ENCODE measurements at places on chromosomes 11 and 22.

DNA sequence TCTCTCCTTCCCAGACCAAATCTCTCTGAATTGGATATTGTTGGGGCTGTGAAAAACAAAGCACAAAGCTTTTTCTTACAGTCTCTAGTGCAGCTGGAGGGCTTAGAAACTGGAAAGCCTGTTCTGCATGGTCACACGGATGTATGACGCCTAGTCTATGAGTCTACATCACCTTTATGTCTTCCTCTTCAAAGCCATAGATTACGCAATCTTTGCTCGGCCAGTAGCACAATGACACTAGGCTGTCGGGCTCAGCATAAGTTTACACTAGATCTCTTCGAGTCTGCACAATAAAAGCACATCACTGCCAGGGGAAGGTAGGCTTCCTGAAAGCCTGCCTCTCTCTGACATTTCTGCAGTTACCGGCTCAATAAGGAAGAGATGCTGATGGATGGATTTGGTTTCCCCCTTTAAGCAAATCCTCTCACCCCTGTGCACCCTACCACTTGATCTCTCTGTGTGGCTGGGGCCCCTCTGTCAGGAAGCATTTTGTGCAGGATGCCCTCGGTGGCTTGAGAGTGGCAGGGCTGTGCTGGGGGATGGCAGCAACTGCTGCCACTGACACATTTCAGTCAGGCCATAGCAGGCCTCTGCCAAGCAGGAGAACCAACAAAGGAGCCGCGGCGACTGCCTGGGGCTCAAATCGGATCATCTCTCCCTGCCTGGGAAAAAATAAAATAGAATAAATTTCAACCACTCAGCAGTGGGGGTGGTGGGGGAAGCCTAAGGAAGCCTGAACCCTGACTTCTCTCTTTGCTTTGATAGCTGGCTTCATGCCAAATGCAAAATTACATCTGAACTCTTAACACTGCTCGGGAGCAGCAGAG, 1272.8 kb downstream of the LRRC4C start:
- no peak for DNase-seq

- no peak for DNase-seq
These were observed 54.0 kb upstream of the CD44 start for GRCh38 chr11:35084817-35085440.

GRCh38 chr11:17611049-17611448, 64.0 kb downstream of the OTOG start:
- no peak for DNase-seq

- DNase-seq, result no peak
These were observed 34.0 kb downstream of the AMBRA1 start for GRCh38 chr11:46559815-46560214.

DNA sequence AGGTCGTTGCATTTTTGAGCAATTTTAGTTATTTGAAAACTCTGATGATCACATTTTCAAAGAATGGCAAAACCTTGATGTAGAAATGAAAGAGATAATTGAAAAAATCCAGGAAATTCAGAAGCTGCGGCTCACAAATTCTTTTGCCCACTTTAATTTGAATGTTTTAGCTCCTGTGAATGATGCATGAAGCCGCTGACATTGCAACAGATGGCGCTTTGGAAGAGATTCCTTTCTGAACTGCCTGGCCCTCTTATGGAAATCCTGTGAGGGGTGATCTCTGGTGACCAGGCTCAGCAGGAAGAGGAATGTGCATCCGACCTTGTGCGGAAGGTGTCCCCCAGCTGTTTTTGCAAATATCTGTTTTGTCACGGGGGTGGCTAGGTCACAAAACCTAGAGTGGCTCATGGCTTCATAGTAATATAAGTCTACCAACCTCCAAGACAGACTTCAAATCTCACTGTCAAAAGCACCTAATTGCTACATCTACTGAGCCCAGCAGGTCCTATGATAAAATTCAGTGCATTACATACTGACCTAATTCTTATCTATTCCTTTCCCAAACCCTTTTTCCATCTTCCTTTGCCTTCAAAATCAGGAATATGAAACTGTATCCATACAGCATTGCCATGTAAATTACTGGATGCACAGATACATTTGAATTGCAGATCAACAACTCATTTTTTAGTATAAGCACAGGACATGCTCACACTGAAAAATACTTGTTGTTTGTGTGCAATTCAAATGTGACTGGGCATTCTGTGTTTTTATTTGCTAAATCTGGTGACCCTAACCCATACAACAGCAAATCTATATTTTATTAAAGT, 412.7 kb downstream of the ETS1 start:
- no peak for DNase-seq

- DNase-seq, result no peak
These were observed 44.2 kb upstream of the LINC01488 start for GRCh38 chr11:69437001-69437875.

DNA sequence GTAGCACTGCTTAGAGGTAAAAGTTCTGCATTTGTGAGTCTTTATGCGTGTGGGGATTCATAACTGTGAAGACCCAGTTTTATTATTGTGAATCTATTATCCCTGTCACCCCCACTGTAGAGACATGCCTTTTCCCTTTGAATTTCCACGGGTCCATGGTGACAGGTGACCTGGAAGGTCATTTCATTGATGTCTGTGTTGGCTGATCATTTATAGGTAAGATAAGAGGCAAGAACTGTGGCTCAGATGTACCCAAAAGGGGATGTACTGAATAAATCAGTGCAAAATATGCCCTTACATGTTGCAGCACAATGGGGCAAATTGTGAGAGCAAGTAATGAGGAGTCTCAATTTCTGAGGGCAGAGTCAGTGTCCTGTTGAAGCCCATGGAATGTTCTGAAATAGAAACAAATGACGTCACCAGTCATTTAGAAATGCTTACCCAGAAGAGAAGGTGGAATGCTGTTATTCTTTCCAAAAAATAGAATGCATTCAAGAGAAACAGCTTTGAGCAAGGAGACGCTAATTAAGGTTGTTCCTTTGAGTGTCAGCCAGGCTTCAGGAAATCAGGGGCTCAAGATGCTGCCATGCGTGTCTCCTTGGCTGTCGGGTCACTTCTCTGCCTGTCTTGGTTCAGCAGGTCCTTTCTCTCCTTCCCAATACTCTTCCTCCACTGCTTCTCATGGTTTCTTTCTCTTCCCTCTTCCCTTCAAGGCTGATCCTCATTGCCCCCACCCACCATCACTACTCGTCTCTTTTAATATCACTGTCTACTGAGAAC, 118.7 kb upstream of the E2F8 start:
- no peak for DNase-seq

DNA sequence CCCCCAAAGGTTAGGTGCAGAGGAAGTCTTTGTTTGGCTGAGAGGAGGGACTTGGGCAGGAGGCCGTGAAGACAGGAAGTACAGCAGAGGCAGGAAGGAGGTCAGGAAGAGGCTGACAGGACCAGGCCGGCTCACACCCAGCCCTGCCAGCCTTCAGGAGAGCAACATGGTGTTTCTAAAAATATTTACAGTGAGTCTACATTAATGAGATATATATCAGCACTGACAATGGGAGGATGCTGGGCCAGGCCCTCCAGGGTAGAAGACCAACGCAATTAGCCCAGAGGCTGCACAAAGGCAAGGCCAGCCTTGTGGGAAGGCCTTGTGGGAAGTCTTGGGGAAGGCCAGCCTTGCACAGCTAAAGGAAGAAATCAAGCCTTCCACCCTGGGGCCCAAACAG, 7.9 kb upstream of the APLNR start:
- DNase-seq, result no peak

DNA sequence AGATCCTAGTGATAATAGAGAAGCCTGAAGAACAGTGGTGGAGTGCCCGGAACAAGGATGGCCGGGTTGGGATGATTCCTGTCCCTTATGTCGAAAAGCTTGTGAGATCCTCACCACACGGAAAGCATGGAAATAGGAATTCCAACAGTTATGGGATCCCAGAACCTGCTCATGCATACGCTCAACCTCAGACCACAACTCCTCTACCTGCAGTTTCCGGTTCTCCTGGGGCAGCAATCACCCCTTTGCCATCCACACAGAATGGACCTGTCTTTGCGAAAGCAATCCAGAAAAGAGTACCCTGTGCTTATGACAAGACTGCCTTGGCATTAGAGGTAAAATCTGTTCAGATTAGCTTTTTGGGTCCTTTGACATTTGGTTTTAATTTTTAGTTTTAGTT, 16.7 kb downstream of the CRKL start:
- no peak for DNase-seq

GRCh38 chr11:69230856-69231425, 63.0 kb upstream of the MYEOV start:
- no peak for DNase-seq

- no peak for DNase-seq
These were observed 9.3 kb downstream of the KCNJ5 start for GRCh38 chr11:128900468-128900867.

- DNase-seq, result no peak
These were observed at the start of gene SAA1 for GRCh38 chr11:18265949-18266348. TSS of gene SAA1 (plus strand) at chr11:18266264. CDS start at chr11:18266888, 624 bp downstream.

GRCh38 chr22:33728847-33729246, 191.4 kb downstream of the LARGE1 start:
- DNase-seq, result no peak

DNA sequence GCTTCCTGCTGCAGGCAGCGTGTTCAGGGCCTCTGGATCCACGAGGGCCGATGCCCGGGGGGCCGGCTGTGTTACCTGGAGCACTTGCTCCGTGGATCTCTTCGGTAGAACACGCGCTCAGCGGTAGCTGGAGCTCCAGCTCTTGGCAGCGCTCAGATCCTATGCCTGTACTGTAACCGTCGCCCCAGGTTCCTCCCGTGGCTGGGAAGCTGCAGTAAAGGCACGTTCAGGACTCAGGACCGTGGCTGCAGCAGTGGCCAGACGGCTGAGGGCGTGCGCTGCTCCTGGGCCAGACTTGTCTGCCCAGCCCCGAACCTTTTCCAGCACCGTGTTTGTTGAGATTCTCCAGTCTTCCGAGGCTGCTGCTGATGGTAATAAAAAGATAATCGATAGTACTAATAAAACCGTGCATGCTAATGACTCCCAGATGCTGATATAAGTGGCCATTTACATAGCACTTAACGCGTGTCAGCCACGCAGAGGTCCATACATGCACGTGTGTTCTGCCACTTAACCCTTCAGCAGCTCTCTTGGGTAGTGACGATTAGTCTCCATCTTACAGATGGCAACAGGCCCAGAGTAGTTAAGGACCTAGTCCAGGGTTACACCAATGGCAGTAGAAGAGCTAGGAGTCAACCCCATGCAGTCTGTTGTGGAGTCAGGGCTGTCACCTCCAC, 1.4 kb downstream of the MOV10L1 start:
- no peak for DNase-seq

GRCh38 chr11:120835601-120836228, 188.2 kb upstream of the TBCEL start:
- no peak for DNase-seq

DNA sequence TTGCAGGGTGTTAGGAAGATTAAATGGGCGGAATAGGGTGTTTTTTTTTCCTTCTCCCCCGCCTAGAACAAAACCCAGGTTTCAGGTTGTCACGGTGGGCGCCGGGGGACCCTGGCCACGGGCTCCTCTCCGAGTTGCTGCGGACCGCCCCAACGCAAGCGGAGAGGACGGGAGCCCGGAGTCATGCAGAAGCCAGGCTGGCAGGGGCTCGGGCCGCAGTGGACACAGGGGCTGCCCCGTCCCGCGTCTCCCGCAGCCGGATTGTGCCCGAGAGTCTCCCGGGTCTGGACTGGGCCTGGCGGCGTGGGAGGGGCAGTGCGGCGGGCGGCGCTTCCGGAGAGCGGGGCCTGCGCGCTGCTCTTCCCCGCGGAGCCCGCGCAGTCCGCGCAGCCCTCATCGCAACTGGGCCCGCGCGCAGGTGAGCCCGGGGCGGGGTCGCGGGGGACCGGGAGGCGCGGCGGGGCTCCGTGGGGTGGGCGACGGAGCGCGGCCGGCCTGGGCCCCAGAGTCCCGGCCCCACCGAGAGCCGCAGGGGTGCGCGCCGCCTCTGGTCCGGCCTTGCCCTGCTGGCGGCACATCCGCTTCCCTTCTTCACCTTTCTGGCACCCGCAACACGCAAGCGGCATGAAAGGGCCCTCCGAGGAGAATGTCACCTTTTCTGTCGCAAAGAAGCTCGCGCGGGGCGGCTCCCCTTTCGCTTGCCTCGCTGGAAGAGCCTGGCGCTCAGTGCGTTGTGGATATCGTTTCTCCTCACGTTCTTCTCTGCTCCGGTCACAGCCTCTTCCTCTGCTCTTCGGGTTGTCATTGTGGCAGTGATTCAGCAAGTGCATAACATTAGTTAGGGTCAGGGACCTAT, at the start of gene TIRAP:
Gene TIRAP, plus strand, starts transcription at position 358 of the 856 bp plus-strand sequence. CDS start 7,802 bp downstream, outside the sequence.
- peak; percentile 58 for DNase-seq

DNA sequence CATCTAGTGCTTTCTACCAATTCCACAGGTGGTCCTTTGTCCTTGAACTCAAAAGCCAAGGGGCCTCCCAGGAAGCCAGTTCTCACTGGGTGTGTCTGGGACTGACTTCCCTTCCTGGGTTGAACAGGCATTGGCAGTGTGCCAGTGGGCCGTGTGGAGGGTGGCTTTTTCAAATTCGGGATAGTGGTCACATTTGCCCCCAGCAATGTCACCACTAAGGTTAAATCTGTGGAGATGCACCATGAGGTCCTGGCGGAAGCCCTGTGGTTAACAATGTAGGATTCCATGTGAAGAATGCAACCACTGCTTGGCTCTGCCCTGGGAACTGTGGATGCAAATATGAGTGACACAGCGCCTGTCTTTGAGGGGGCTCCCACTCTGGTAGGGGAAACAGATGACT, 53.2 kb upstream of the MTNR1B start:
- no peak for DNase-seq

- no peak for DNase-seq
These were observed 203.9 kb downstream of the FAM76B start for GRCh38 chr11:95585752-95586077.

GRCh38 chr11:115222218-115222862, 281.9 kb downstream of the CADM1 start:
- no peak for DNase-seq

DNA sequence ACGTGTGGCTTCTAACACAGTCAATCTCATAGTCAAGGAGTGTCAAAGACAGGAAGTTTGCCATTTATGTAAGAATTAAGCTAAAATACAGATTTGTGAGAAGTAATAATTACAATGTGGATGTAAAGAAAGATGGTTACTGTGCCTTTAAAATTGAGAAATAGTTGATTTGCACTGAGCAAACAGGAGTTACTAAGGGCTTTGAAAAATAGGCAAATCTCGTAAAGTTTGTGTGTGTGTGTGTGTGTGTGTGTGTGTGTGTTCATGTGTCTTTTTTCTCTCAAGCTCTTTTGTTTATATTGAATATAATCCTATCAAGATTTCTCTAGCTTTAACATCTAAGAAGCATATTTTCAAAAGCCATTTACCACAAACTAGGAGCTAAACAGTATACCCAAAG, 2284.5 kb downstream of the LRRC4C start:
- no peak for DNase-seq

GRCh38 chr11:73308003-73308960, at the start of gene ARHGEF17:
TSS of gene ARHGEF17 (plus strand) at chr11:73308276. CDS start at chr11:73308639, 363 bp downstream.
- DNase-seq, result peak; percentile 45

GRCh38 chr11:105045676-105046296, 651 bp upstream of the CARD16 start:
- no peak for DNase-seq

- no peak for DNase-seq
These were observed 80.4 kb downstream of the BARX2 start for GRCh38 chr11:129455756-129456655.
